Aorta (tissue), 5 donors: ENCODE measurements at places on chromosomes 12 and 14. TPM values are rescaled to one million over a fixed set of nuclear protein-coding genes. Genes with fewer than 3 reads are reported as not detected.

GRCh38 chr12:54980341-54980740 lies 4.2 kb downstream of the TESPA1 start:
- H3K27ac ChIP-seq, result no peak overlapping the region
- DNase-seq, result no peak
- no peaks in the 10 kb centered on the region for H3K4me1 ChIP-seq
- H3K36me3 ChIP-seq, result no peaks in the 10 kb centered on the region
- H3K27me3 ChIP-seq, result no peaks in the 10 kb centered on the region
- no peak overlapping the region for H3K4me3 ChIP-seq

Gene PSEN1
- 44.4 TPM for total RNA-seq

DNA sequence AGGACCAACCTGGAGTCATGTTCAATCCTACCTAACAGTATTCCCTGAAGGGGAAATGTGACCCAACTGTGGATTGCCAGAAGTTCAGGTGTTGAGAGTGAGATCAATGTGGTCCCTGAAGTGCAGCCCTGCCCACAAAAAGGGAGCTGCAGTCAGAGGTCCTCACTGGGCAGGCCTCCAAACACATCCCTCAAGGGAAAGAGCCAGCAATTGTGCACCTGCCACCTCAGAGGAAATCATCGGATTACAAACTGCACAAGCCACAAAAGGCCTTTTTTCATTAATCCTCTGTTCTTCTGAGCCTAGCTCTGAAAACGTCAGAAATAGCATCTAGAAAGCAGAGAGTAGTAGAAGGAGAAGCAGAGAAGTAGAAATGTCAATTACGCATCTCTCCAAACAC lies 10.8 kb upstream of the MDM1 start:
- H3K27me3 ChIP-seq, result no peaks in the 10 kb centered on the region
- no peak overlapping the region for H3K4me3 ChIP-seq
- H3K27ac ChIP-seq, result no peak overlapping the region
- DNase-seq, result no peak
- H3K36me3 ChIP-seq, result no peaks in the 10 kb centered on the region
- no peaks in the 10 kb centered on the region for H3K4me1 ChIP-seq

Gene ADGRD1
- 97.6 TPM for total RNA-seq

- no peaks in the 10 kb centered on the region for H3K36me3 ChIP-seq
- DNase-seq, result no peak
- H3K27me3 ChIP-seq, result no peaks in the 10 kb centered on the region
- no peaks in the 10 kb centered on the region for H3K4me1 ChIP-seq
- no peak overlapping the region for H3K27ac ChIP-seq
Measured at GRCh38 chr12:58608711-58609110, 311.6 kb downstream of the LRIG3 start.

GRCh38 chr14:96055065-96055752 lies 16.0 kb downstream of the C14orf132 start:
- peaks cover 2% of the 10 kb centered on the region for H3K4me1 ChIP-seq
- H3K4me3 ChIP-seq, result no peak overlapping the region
- H3K27me3 ChIP-seq, result no peaks in the 10 kb centered on the region
- no peak overlapping the region for H3K27ac ChIP-seq
- DNase-seq, result no peak

Gene HPD
- 5.2 TPM for total RNA-seq

DNA sequence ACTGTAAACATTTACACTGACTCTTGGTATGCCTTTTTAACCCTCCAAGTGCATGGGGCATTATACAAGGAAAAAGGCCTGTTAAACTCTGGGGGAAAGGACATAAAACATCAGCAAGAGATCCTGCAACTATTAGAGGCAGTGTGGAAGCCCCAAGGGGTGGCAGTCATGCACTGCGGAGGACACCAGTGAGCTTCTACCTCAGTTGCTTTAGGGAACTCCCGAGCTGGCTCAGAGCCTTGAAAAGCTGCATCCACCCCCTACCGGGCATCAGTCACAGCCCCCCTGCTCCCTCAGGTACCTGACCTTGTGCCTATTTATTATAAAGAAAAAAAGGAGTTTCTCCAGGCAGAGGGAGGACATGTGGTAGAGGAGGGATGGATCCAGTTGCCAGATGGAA lies 695.6 kb upstream of the LMO3 start:
- H3K4me1 ChIP-seq, result no peaks in the 10 kb centered on the region
- DNase-seq, result no peak
- H3K4me3 ChIP-seq, result no peak overlapping the region

- DNase-seq, result no peak
- H3K4me1 ChIP-seq, result no peaks in the 10 kb centered on the region
- H3K27me3 ChIP-seq, result no peaks in the 10 kb centered on the region
- no peak overlapping the region for H3K27ac ChIP-seq
- no peak overlapping the region for H3K4me3 ChIP-seq
- no peaks in the 10 kb centered on the region for H3K36me3 ChIP-seq
Measured at GRCh38 chr14:100440758-100441203, 117.6 kb downstream of the SLC25A47 start.

DNA sequence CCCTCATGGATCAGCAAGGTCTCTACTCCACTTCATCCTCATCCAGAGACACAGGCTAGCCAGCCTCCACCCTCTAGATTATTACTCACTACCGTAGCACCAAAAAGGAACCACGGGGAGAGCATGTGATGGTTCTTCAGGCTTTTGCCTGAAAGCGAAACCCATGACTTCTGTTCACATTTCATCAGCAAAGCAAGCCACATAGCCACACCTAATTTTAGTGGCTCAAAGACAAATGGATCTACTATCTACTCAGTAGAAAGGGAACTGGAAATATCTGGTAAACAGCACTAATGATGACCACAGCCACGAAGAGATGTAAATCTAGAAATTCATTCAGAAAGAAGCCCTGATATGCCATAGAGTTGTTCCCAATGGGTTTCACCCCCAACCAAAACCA lies 51.4 kb downstream of the VCPKMT start:
- H3K36me3 ChIP-seq, result no peaks in the 10 kb centered on the region
- peak; percentile 79 for DNase-seq
- H3K4me3 ChIP-seq, result no peak overlapping the region
- H3K27me3 ChIP-seq, result no peaks in the 10 kb centered on the region
- H3K4me1 ChIP-seq, result peaks cover 6% of the 10 kb centered on the region
